ENCODE measurements at places on chromosomes 13 and 19.

GRCh38 chr19:7562646-7563393 is 27.3 kb downstream of the PNPLA6 start:
- no peak for DNase-seq

DNA sequence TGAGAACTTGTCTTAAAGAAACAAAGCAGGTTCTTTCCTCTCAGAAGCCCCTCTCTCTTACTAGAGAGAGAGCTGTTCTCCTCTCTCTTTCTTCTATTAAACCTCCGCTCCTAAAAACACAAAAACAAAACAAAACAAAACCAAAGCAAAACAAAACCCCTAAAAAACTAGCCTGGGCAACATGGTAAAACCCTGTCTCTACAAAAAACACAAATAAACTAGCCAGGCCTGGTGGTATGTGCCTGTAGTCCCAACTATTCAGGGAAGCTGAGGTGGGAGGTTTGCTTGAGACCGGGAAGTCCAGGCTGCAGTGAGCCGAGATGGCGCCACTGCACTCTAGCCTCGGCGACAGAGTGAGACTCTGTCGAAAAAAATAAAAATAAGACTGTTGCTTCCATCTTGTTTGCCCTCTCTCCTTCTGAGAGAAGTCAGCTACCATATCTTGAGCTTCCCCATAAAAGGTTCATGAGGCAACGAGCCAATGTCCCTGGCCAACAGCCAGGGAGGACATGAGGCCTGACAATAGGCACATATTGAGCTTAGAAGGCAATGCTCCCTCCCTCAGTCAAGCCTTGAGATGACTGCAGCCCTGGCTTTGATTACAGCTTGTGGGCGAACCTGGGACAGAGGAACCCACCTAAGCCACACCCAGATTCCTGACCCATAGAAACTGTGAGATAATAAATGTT is 17.5 kb upstream of the FLT3 start:
- DNase-seq: no peak

DNA sequence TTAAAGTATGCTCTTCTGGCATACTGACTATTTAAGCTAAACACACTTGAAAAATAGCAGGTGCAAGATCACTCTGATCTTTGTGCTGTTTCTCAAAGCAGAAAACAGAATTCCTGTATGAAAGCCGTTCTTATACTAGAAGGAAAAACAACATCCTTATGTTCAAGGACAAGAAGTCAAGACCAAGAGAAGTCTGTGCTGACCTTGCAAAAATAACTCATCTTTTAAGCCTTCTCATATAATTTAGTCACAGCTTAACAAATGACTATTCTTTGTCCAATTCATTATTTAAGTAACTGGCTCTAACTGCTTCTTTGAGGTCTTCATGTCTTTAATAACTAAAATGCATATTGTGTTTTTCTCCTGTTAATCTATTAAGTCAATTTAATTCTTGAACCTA is 2750.2 kb upstream of the PCDH20 start:
- DNase-seq: no peak

GRCh38 chr13:78881751-78882150 is 222.8 kb upstream of the OBI1 start:
- DNase-seq: no peak

GRCh38 chr19:11942843-11943108 is 17.9 kb downstream of the ZNF700 start:
- DNase-seq: no peak

GRCh38 chr13:27289011-27289665 is 18.5 kb downstream of the RASL11A start:
- no peak for DNase-seq

DNA sequence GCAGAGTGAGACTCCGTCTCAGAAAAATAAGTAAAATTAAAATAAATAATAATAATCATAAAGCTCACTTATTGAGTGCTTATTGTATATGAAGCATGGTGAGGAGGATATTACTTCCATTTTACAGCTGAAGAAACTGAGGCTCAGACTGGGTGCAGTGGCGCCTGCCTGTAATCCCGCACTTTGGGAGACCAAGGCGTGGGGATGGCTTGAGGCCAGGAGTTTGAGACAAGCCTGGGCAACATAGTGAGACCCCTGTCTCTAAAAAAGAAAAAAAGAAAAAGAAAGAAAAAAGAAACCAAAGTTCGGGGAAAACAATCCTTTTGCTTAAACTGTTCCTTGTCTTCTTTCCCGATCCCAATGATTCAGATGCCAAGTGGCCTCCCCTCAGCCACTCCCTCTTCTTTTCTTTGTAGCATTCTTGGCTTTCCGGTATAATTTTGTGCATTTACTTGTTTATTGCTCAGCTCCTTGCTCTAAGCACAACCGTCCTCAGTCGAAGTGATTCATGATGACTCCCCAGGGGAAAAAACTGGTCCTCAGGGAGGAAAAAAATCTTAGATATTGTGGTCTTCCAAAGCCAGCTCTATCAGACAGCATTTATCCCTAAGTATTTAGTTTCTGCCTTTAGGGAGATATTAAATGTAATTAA is 965 bp upstream of the EIF3G start:
- no peak for DNase-seq

- DNase-seq: no peak
Measured at GRCh38 chr19:17555929-17556813, 722 bp downstream of the COLGALT1 start.

DNA sequence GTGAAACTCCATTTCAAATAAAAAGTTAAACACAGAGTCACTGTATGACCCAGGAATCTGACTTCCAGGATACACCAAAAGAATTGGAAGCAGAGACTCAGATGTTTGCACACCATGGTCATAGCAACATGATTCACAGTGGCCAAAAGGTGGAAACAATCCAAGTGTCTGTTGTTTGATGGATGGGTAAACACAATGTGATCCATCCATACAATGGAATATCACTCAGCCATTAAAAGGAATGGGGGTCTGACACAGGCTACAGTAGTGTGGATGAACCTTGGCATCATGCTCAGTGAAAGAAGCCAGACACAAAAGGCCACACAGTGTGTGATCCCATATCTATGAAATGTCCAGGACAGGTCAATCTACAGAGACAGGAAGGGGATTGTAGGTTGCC is 174.3 kb downstream of the PTPRS start:
- DNase-seq: no peak

DNA sequence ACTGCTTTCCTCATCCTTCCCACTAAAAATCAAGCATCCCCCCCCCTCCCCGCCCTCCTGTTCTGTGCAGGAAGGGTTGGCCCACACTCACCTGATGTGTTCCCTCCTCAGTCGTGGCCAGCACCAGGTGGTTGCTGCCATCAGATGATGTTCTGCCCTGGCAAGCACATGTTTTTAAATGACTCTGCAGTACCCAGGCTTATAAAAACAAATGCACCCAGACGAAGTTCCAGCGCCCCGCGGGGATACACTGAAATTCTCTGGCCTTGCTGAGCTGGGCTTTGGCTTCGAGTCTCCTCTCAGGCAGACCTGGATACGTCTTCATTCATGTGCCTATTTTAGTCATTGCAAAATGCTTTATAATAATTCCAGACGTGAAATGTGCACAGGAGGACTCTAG is 316.3 kb downstream of the DLEU7 start:
- no peak for DNase-seq

DNA sequence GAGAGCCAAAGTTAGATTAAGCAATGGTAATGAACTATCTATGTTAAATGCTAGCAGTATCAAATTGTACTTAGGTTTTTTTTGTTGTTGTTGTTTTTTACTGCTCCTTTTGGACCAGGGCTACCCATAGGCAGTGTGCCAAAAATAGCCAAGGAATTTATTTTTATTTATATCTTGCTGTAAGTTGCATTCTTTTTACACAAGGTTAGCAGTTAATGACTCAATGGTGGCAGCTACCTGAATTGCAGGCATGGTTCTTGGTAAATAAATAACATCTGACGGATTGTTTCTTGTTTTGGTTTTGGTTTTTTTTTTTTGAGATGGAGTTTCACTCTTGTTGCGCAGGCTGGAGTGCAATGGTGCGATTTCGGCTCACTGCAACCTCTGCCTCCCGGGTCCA is 194.8 kb upstream of the TSC22D1 start:
- no peak for DNase-seq

DNA sequence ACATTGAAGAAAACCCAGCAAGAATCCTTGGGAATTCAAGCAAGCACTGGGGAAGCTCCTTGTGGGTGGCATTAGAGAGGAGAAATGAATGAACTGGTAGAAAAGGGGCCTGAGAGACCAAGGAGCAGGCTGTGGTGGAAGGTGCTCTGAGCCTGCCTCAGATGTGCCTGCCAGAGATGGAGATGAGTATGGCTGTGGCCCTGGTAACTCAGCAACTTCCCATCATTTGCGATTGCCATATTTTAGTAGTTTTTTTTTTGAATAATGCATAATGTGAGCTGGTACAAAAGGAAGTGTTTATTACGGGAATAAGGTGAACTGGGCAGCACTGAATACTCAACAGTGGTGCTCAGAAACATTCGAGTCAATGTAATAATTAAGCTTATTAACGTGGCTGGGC is 39.1 kb downstream of the ERICH6B start:
- DNase-seq: no peak

- no peak for DNase-seq
Measured at GRCh38 chr13:51867062-51867461, 5.3 kb downstream of the CCDC70 start.

DNA sequence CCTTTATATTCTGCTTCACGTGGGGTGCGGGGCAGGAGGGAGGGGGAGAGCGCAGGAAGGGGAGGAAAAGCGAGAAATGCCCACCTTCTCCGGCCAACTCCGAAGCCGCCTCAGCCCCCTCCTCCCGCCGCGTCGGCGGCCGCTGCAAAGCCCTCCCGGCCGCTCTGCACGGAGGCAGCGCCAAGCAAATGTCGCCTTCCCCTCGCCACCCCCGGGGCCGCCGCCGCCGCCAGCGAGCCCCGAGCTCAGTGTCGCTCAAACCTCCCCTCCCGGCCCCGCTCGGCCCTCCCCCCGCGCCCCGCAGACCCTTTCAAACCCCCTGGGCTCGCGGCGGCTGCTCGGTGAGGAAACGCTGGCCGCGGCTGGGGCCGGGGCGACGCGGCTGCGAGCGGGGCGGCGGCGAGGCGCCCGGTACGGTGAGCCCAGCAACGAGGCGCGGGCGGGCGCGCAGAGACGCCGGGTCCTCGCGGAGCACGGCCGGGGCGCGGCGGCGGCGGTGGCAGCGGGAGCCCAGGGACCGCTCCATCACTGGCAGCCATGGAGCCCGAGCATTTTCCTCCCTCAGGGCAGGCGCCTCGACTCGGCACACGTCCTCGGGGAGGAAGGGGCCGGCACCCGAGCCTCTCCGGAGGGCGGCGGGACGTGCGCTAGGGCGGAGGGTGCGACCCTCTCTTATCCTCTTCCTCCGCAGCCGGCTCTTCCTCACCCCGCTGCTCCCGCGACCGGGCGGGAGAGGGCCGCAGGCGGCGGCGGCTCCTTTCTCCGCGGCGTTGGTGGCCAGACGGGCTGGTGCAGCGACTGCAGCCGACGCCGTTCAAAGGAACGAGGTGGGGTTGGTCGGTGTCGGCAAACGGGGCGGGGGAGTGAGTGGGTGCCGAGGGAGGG is 463 bp upstream of the TSC22D1 start:
- DNase-seq: no peak

DNA sequence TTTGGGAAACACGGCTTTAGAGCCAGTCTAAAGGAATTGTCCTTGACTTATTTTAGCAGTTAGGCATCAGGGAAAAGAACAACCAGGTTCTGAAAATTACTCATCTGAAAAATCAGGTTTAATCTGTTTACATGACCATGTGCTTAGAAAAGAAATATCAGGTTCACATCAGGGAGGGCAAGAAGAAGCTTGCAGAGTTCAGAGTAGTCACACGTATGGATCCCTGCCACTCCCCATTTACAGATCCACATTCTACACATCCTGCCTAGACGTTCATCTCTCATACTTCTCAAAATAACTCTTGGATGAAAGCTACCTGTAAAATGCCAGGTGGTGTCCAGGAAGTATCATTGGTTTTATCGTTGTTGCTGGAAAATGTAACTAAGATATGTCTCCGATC is 14.0 kb upstream of the PHF11 start:
- DNase-seq: no peak

GRCh38 chr19:7926021-7926726 is at the start of gene CTXN1:
TSS of gene CTXN1 (minus strand) at chr19:7926135. CDS start at chr19:7925538, 597 bp downstream.
- no peak for DNase-seq

- DNase-seq: no peak
Measured at GRCh38 chr13:42547612-42548011, 26.3 kb upstream of the TNFSF11 start.

DNA sequence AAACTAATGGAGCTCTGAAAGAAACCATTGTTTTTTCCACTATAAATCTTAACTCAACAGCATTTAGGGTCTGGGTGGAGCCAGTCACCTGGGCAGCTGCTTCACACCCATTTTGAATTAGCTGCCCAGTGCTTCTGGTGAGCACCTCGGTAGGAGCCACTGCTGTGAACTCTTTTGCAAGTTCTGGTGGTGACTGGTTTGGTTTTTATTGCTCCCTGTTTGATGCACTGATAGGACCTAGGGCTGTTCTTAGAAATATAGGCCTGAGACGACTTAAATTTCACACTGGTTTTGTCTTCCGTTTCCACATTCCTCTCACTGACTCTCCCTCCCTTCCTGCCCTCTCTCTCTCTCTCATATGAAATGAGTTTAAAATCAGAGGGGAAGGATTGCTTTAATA is 103.9 kb downstream of the GGACT start:
- DNase-seq: no peak

DNA sequence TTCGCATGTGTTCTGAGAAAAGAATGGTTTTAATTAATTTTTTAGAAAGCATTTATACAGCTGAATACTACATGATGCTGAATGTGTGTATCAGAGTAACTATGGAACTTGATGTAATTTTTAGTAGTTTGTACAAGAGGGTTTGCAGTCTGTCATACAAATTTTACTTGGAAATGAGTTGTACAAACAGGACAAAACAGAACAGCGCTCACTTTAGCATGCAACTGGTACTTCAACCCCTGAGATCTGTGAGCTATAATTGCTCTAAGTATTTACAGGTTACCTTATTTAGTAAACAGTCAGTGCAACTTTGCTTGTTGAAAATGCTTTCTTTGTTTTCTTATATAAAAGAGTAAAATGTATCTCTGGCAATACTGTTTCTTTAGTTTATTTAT is 706 bp downstream of the TNFRSF19 start:
- DNase-seq: no peak

DNA sequence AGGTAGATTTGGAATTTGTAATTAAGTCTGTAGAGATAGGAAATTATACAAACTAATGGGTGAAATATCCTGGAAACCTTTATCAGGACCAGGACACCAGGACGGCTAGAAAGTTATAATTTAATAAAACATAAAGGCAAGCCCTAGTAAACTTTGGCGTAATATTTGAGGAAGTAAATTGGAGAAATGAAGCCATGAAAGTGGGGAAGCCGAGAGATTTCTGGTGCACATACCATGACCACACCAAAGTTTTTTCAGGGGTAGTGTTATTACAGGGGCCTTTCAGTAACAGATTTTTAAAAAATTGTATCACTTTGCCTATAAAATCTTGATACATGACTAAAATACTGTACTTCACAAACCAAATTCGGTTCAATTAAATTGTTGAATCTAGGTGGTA is 54.7 kb upstream of the URAD start:
- DNase-seq: no peak

- no peak for DNase-seq
Measured at GRCh38 chr13:106488076-106488475, 47.4 kb downstream of the EFNB2 start.

All from brain pericyte (primary cell).